ENCODE measurements at places on chromosomes 7 and 10.

GRCh38 chr7:152974577-152974976 lies 215.0 kb downstream of the ACTR3B start:
- DNase-seq, result no peak

- DNase-seq, result no peak
Measured at GRCh38 chr7:69654849-69655707, 56.8 kb downstream of the AUTS2 start.

- no peak for DNase-seq
Measured at GRCh38 chr7:147304376-147304775, 1187.8 kb downstream of the CNTNAP2 start.

- no peak for DNase-seq
Measured at GRCh38 chr10:111267673-111268072, 190.8 kb downstream of the ADRA2A start.

DNA sequence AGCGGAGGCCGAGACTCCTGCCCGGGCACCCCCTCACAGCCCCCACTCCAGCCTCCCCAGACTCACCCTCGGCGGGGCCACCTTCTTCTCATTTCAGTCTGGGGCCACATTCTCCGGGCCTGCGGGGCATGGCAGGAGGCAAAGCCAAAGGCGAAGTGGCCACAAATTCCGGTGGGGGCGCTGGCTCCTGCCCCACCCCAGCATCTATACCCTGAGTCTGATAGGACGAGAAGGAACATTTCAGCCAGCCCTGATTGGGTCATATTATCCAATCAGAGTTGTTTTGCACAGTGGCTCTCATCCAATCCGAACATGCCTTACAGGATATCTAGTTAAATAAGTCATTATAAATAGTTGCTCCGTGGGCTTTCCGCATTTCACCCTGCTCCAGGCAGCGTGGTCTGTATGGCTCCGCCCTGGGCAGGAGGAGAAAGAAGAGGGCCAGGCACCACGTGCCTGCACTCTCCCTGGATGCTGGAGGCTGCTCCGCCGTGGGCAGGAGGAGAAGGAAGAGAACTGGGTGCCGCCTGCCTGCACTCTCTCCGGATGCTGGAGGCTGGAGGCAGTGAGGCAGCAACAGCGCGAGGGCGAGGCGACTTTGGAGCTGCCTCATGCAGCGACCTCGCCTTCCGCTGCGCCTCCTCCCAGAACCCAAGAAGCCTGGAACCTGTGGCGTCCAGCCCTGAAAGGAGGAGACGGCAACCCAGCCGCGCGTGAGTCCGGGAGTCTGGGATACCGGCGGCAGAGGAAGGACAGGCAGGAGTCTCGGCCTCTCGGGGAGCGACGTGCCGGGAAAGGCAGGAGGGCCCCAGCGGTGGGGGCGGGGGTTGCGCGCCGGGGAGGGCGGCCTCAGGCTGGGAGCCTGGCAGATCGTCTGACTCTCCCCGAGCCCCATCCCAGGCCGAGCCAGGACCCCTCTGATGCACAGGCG lies 162.9 kb downstream of the ZNF33B start:
- no peak for DNase-seq

DNA sequence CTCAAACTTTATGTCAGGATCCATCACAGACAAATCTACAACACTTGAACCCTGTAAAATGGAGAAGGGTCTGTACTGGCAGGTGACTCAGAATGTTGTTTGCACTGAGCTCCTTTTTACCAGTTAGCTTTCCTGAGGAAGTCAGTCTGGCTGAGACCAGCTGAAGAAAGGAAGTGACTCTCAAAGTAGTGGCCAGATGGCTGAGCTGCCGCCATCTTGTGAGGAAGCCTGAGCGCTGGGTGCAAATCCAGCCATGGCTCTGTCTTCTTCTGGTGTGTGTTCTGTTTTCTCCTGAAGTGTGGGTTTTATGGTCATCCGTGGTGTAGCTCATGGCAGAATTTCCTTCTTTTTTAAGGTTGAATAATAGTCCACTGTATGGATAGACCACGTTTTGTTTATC lies 25.5 kb upstream of the ECHDC3 start:
- DNase-seq, result no peak

- DNase-seq, result no peak
Measured at GRCh38 chr7:100024020-100024619, 8.7 kb downstream of the ZKSCAN1 start.

DNA sequence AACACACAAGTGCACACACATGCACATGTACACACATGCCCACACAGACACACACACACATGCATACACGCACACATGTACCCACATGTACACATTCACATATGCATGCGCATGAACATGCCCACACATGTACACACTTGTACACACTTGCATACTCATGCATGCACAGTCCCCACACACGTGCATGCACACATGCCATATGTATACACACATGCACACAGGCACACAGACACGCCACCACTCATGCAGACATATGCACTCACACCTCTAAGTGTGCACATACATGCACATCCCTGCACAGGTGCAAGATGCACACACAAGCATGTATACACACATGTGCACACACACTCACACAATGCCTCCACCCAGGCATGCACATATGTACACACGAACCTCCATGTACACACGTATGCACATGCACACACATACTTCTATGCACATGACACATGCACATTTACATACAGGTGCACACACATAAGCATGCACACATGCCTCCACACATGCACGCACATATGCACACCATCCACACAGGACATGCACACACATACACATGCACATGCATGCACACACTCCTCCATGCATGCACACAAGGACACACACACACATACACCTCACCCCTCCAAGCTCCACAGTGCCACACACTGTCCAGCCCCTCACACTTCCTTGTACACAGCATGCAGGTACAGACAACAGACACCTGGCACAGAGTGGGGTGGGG lies 45.8 kb downstream of the YKT6 start:
- no peak for DNase-seq

DNA sequence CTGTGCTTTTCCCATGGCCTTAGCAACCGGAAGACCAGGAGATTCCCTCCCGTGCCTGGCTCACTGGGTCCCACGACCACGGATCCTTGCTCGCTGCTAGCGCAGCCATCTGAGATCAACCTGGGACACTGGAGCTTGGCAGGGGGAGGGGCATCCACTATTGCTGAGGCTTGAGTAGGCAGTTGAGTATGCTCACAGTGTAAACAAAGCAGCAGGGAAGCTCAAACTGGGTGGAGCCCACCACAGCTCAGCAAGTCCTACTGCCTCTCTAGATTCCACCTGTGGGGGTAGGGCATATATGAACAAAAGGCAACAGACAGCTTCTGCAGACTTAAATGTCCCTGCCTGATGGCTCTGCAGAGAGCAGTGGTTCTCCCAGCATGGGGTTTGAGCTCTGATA lies 697.0 kb downstream of the SORCS1 start:
- DNase-seq, result no peak

DNA sequence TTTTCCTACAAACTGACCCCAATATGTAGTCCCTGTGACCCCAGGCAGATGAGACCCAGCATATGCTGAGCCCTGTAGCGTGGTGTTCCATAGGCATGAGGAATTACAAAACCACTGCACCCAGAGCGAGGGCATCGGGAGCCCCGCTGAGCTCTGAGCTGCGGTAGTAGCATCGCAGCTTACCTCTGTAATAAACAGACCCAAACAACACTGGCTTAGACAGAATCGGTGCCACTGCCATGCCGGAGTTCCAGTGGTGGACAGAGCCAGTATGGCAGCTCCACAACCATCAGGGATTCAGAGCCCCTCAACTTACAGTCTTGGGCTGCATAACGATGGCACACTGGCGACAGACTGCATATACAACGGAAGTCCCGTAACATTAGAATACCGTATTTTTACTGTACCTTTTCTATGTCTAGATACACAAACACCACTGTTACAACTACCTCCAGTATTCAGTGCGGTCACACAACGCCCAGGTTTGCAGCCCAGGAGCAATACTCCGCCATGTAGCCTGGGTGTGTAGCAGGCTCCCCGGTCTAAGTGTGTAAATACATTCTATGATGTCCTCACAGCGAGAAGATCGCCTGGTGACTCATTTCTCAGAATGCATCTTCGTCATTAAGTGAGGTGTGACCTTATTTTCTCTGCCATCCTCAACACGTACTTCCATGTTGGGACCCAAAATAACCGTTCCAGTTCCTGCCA lies 68.8 kb downstream of the PROSER2 start:
- DNase-seq, result no peak

- DNase-seq, result no peak
Measured at GRCh38 chr7:103985565-103986126, 3.8 kb downstream of the RELN start.

GRCh38 chr10:20883552-20883951 lies 13.6 kb downstream of the NEBL start:
- DNase-seq, result no peak

DNA sequence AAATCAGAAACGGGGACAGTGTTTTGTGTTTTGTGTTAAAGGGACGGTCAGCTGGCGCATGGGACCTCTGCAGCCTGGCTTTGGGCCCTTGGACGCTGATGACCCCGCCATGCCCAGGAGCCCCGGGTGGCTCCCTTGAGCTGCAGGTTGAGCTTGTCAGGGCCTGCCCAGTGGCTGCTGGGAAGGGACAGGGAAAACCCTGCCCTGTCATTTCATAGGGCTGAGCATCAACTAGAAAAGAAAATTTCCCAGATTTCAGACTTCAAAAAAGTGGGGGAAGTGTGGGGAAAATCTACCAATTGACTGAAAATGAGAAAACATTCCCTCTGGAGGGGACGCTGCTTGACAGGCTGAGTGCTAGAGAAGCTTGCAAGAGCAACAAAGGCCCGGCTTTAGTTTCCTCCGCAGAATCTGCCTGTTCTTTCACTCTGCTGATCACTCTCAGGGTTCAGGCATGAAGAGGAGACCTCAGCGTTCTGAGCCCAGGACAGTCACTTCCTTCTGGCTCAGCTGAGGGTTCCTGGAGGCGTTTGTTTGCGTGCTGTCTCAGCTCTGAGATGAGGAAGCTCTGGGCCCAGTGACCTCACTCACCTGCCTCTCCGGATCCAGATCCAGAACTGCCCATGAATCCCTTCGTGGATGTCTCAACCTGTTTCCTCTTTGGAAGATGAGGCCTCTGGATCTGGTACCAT lies 18.6 kb upstream of the DNAJB6 start:
- DNase-seq, result no peak

- DNase-seq, result no peak
Measured at GRCh38 chr10:56823849-56824248, 462.8 kb upstream of the ZWINT start.

- no peak for DNase-seq
Measured at GRCh38 chr10:129383651-129384050, 83.4 kb upstream of the MGMT start.

DNA sequence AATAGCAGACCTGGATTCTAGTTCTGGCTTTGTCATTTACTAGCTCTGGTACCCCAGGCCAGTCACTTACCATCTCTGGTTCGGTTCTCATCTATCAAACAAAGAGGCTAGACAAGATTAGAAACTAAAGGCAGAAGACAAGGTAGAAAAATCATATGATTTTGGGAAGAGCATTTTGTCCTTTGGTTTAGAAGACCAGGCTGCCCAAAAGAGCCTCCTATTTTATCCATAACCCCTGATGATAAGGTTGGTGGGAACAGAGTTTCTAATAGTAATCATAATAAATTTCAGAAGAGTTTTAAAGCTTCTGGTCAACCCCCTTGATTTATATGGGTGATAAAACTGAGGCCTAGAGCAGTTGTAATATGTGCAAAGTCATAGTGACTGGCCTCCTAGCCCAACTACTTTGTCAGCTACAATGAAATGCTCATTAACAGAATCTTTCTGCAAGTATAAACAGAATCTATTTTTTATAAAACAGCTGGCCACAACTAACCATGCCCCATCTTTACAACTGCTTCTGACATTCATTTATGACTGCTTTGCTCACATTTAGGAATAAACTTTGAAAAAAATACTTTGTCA lies 23.4 kb downstream of the COX15 start:
- no peak for DNase-seq

DNA sequence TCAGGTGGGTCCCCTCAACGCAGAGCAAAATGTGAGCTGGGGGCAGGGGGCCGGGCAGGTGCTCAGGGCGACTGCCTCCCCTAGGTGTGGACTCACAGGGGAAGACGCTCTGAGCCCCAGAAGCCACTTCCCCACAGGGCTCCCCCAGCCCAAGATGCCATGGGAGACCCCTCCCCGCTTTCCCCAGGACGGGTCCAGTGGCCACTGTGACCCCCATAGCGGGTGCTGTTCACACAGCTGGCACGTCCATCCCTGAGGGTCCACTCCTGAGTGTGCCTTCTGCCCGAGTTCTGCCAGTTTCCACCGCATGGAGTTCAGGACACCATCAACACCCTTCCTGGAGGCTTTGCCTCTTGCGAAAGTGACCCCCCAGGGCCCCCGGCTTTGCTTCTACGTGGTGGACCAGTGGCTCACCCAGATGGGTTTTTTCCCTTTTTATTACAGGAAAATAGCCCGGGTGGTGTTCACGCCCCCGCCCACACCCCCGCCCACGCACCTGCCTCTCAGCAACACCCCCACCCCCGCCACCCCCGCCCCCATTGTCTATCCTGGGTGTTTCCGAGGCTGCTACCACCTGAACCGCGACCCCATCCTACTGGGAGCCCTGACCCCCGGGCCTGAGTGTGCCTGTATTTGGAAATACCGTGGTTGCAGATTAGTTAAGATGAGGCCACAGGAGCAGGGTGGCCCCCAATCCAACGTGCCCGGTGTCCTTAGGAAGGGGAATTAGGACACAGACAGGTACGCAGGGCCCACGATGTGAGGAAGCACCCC lies 32.0 kb downstream of the ADAP1 start:
- no peak for DNase-seq

All from stimulated activated CD8-positive, alpha-beta memory T cell treated with anti-CD3 and anti-CD28 coated beads, Interleukin-7, amount 100 ng/mL, for 1 hour (primary cell).